Activated CD4-positive, alpha-beta memory T cell treated with anti-CD3 and anti-CD28 coated beads for 36 hours (primary cell): ENCODE measurements at places on chromosomes 13 and 19.

DNA sequence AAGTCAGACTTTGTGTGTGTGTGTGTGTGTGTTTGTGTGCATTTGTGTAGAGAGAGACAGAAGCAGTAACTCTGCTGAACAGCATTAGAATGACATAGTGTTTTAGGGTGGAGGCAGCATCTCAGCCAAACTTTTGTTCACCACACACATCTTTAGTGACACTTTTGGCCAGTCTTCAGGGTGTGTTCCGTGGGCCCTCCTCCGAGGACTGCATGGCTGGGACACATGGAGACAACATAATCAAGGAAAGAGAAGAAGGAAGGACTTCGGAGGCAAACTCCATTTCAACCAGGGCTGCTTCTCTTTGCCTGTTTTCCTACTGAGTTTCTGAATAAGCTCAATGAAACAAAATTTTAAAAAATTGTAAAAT is 205.1 kb downstream of the LHFPL6 start:
- H3K27ac ChIP-seq = no peak overlapping the region
- H3K4me3 ChIP-seq = no peak overlapping the region
- no peak for DNase-seq
- H3K27me3 ChIP-seq = no peaks in the 10 kb centered on the region
- H3K36me3 ChIP-seq = no peaks in the 10 kb centered on the region

DNA sequence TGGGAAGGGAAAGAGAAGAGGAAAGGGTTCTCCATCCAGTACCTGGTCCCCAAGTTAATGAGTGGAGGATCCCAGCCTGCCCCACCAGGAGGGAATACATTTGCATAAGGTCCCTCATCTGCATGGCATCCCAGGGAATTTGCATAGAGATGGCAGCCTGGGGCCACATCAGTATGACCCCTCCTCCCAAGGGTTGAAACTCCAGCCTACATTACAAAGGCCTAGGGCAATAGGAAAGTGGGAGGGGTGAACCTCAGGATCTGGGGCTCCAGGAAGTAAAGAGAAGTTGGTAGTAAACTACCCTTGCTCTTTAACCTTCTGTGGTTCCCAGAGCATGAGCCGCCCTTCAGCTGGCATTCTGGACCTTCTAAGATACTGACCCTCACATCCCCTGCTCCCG is 6.8 kb upstream of the NECTIN2 start:
- no peak overlapping the region for H3K27ac ChIP-seq
- H3K27me3 ChIP-seq = no peaks in the 10 kb centered on the region
- DNase-seq = no peak
- no peaks in the 10 kb centered on the region for H3K36me3 ChIP-seq
- peaks cover 7% of the 10 kb centered on the region for H3K4me1 ChIP-seq
- H3K4me3 ChIP-seq = no peak overlapping the region

DNA sequence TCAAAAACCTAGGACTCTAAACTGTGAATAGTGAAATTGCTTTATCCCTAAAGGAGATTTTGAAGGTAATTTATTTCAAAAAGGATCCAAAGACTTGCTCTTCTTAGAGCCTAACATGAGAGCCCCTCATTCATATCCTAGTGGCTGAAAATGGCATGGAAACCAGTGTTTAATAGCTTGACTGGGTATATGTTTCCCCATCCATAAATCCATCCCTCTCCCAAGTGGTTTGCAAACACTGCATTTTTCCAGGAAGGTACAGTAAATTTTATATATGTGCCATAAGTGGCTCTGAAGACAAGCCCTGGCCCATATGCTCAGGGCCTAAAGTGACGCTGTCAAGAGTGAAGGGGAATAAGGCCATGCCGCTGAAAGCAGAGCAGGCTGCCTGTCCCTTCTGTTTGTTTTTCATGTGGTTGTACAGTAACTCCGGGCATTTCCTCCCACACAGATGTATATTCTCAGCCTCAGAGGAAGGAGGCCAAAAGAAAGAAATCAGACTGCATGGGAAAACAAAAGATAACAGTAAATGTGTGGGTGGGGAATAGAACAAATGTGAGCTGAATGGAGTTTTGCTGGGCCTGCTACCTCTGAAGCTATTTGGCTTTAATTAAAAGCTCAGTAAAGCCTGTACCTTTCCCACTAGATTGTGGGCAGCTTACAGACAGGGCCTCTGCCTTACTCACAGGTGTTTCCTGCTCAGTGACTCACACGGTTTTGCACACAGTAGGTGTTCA is 181.9 kb downstream of the PCDH9 start:
- H3K27ac ChIP-seq = no peak overlapping the region
- H3K27me3 ChIP-seq = no peaks in the 10 kb centered on the region
- no peak for DNase-seq

GRCh38 chr13:50208826-50209335 is 193.6 kb downstream of the KCNRG start:
- DNase-seq = no peak
- H3K27ac ChIP-seq = no peak overlapping the region
